Cerebellar nuclear complex (tissue), 1 donor: ENCODE measurements at places on chromosomes 16 and 17.

GRCh38 chr17:61536422-61536955 lies 54.5 kb downstream of the NACA2 start:
- DNase-seq: no peak

GRCh38 chr16:22721511-22722100 lies 92.4 kb upstream of the HS3ST2 start:
- no peak for DNase-seq

DNA sequence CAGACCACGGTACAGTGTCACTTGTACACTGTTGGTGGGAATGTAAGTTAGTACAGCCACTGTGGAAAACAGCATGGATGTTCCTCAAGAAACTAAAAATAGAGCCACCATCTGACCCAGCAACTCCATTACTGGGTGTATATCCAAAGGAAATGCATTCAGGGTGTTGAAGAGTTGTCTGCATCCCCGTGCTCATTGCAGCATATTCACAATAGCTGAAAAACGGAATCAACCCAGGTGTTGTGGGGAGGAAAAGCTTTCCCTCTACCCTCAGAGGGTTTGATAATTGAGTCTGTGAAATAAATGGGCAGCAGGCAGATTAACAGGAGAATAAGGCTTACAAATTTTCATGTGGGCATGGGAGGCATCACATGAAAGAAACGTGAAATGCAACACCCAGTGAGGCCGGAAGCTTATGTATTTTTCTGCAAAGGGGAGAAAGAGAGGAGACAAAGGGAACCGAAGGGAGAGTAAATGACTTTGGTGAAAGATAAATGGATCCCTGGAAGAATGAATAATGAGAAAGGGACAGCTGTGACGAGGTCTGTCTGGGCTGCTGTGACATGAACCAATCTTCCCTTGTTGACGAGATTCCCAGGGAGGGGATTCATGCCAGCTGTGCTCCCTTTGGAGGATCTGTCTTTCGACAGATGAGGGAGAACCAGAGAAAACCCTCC lies 106.2 kb downstream of the KCNJ12 start:
- no peak for DNase-seq

- no peak for DNase-seq
Measured at GRCh38 chr17:50511058-50511457, 2.8 kb downstream of the MYCBPAP start.

GRCh38 chr16:3954411-3954921 lies 74.0 kb upstream of the CREBBP start:
- DNase-seq: no peak

- no peak for DNase-seq
Measured at GRCh38 chr17:4199818-4200402, 56.9 kb downstream of the CYB5D2 start.

DNA sequence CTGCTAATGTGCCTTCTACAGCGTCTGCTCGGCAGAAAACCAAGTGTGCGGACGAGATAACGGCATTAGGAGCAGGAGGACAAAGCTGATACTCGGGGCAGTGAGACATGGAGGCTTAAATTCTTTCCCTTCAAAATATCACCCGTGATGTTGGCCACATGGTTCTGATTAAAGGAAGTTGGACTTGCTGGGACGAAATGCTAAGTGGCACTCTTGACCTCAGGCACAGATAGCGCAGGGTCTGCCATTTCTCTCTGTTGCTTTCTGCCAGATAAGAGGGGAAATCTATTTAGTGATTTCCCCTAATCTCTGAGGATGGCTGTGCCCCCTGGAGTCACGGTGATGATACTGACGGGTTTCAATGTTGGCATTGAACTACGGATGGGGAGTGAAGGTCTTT lies 509.6 kb upstream of the EEF2KMT start:
- DNase-seq: no peak

DNA sequence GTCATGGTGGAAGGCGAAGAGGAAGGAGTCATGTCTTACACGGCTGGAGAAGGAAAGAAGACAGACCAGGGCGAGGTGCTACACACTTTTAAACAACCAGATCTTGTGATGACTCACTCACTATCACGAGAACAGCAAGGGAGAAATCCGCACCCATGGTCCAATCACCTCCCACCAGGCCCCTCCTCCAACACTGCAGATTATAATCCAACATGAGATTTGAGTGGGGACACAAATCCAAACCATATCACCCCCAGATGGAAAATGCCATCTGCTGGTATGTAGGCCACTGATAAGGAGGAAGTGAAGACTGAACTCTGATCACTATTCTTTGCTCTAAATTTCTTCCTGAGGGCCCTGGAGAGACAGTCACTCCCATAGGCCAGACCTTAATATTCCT lies 7.5 kb upstream of the ITGAX start:
- DNase-seq: no peak

DNA sequence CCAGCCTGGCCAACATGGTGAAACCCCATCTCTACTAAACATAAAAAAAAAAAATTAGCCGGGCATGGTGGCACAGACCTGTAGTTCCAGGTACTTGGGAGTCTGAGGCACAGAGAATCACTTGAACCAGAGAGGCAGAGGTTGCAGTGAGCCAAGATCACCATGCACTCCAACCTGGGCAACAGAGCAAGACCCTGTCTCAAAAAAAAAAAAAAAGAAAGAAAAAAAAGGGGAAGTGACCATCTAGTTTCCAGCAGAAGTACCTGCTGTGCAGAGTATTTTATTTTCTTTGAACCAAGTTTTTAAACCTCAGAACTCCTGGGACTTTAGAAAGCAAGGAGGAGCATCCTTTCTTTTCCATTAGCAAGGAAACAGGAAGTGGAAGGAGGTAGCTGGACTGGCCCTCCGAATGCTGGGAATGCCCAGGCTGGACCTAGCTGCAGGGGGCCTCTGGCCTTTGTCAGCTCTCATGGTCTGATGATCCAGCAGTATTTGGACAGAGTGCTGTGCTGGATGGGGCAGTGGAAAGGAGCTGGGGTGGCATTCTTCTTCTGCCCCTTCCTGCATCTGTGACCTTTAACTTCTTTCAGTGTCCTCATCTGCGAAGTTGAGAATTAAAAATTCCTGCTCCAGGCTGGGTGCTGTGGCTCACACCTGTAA lies 6.6 kb downstream of the GID4 start:
- no peak for DNase-seq

- DNase-seq: no peak
Measured at GRCh38 chr17:69574257-69575197, 160.0 kb downstream of the MAP2K6 start.

DNA sequence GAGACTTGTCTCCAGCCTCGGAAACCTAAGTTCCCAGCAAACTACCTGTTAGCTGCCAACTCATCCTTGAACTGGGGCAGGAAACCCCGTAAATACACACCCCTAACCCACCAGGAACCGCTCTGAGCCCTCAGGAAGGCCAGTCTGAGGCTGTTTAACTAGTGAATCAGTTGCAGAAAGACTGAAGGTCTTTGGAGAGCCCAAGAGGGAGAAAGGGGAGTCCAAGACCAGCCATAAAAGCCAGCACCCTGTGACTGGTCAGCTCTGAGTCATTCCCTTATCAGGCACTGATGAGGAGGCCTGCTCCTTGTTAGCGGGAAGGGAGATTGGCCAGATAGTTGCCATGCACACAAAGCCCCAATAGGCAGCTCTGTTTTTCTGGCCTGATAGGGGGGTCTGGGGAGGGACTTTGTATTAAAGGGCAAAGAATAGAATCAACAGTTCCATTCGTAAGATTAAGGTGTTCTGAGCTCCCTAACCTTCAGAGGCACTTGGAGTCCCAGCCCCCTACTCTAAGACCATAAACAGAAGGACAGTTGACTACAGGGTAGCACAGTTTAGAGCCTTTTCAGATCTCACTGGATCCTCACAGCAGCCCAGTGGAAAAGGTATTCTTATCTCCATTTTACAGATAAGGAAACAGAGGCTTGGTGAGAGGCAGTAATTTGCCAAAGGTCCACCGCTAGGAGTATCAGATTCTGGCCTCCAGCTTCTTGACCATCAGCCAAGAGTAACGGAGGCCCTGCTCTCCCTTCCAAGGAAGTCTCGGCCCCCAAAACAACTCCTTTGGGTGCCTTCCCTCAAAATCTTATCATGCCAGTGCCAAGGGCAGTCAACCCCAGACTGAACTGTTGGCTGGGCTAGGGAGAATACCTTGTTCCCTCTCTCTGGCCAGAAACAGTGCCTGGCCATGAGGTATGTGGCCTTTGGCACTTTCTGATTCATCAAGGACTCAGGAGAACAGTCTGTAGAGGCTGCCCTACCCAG lies 2.2 kb upstream of the KRT19 start:
- no peak for DNase-seq

GRCh38 chr17:80195671-80196529 lies 24.2 kb downstream of the SGSH start:
- no peak for DNase-seq

DNA sequence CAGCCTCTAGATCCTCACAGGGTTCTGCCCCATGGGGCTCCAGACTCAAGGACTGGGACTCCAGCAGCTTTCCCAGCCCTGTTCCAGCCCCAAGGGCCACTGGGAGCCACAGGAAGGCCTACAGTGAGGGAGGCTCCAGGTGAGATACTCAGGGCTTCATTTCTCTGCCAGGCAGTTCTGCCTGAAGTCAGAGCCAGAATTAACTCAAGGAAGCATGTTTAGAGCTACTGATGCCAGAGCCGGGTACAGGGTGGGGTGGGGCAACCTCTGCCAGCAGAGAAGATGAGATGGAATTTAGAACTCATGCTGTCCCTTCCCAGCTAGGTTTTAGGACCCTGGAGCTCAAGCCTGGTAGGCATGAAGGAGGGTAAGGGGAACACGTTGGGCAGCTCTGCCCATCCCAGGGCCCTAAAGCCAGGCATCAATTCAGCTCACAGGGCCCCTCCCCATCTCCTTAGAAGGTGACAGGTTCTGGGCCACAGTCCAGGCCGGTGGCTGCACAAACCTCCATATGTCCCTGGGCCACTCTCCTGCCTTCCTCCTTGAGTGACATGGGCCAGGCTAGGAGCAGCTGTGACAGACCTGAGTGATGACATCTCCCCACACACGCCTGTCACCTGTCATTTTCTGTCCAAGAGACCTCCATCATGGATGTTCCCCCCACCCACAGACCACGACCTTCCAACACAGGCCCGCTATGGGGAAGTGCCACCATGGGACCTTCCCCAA lies 24.5 kb upstream of the SPPL2C start:
- no peak for DNase-seq
